ENCODE measurements at places on chromosomes 4 and X.

DNA sequence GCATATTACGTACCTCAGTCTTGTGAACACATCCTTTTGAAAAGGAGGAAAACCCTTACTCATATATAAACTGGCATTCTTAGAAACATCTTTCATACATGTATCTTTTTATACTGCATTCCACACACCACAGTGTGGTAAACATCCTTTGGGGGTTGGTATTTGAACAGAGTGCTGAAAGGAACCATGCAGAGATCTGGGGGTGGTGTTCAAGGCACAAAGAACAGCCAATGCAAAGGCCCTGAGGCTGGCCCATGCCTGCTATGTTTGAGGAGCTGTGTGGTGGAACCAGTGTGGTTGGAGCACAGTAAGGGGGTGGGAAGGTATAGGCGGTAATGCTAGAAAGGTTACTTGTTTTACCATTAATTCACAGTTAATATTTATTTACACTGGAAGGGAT, 2.0 kb downstream of the ELK1 start:
- no peak for DNase-seq

DNA sequence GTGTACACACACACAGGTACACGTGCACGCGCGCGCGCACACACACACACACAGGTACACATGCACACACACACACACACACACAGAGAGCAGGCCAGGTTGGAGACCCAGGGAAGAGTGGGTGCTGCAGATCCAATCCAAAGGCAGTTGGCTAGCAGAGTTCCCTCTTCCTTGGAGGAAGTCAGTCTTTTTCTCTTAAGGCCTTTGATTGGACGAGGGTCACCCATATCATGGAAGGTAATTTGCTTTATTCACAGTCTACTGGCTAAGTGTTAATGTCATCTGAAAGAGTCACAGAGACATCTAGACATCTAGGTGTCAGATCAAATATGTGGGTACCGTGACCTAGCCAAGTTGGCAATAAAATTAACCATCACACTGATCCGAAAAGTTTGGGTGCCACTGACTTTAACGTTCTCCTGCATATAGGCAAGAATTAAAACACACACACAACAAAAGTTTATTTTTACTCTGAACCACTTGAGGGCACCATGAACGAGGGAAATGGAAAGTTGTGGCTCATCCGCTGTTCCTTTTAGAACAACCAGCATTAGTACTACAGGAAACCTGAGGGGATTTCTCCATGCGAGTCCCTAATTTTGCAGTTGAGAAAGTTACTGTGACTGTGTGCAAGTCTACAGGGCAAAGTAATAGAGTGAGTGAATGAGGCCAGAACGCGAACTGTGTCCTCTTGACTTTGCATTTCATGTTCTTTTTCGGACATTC, 66.0 kb upstream of the STOX2 start:
- no peak for DNase-seq

DNA sequence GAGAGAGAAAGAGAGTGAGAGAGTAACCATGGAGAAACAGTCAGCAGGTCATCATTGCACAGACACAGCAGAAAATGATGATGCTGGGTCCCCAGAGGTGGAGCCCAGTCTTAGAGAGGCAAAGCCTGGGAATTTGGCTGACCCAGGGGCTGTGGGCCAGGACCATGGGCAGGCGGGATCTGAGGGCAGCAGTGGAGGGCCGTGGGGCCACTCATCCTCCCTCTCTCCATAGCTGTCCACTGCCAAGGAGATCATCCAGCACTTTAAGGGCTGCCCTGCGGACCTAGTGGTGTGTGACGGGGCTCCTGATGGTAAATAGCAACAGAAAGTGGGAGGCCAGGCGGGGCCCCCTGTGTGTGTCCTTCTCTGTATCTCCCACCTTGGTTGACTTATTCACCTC, 2.8 kb downstream of the FTSJ1 start:
- no peak for DNase-seq

- DNase-seq, result no peak
These were observed 75.4 kb downstream of the SH3KBP1 start for GRCh38 chrX:19811807-19812604.

DNA sequence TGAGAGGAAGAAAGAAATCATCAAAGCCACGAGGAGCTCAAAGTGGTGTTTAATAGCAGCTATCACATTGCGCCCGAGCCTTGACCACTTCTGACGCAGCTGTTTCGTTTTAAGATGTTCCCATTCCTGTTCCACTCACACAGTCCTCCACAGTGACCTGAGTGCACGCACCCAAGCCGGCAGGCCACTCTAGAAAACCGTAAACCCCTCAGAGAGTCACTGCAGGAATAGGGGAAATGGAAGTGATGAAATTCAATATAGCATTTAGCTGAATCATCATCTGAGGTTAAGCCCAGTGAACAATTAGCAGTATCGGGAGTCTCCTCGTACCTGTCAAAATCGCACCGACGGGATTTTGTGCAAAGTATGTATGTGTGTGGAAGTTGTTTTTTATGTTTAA, 17.9 kb upstream of the HAND2 start:
- DNase-seq, result no peak

DNA sequence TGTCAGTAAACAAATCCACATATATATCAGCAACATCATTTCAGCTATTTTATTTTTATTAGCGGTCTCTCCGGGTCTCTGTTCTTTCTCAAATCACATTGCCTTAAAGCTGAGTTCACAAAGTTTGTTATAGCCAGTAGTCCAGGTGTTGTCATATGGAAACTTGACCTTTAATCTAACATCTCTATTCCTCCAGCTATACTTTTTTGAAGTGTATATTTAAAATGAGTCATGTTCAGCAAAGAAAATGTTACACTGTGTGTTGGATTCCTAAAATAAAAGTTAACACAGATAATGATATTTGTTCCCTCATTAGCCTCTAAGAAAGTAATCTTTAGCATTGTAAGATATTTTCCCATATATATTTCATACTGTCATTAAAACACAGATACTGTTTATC, 63.6 kb downstream of the SMARCAD1 start:
- DNase-seq, result no peak

All from HS-5 (cell line).